ENCODE measurements at places on chromosomes 4 and X.

DNA sequence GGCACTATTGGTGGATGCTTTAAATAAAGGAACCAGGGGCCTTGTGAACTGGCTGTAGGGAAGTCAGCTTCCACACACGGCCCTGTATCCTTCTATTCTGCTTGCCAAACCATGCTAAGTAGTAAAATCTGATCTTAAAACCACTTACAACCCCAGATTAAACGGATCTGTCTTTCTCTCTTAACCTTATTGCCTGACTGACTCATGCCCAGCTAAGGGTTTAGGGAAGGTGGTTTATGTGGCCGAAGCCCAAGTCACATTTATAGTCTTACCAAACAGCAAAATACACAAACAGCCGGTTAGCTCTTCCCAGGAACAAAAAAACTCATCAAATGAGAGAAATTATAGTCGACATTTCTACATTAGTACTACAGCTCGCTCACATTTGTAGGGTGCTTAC is 988.4 kb upstream of the TENM3 start:
- DNase-seq = no peak

- no peak for DNase-seq
These were observed 85.9 kb downstream of the OTC start for GRCh38 chrX:38438321-38438720.

- no peak for DNase-seq
These were observed 31.4 kb downstream of the MAGEB16 start for GRCh38 chrX:35829501-35829900.

DNA sequence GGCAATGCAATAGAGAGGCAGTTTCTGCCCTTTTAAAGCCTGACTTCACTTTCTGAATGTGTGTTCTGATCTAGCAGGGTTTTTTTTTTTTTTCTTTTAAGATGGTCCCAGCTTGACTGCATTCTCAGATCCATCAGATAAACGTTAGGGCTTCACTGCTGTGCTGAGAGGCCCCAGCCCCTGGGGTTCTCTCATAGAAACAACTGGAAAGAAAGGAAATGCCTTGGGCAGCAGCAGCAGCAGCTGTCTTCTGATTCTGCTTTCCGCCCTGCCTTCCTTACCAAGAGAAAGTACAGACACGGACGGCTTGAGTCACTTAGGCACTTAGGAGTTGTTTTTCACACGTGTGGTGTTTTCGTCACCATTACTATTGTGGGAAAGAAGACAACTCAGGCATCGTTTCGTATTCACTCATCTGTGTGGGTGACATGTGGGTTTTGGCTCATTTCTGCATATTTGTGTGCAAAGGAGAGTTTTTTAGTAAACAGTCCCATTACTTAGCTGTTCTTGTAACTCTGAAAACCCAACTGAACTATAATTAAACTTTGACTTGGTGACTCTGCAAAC is 172.0 kb downstream of the PTTG2 start:
- DNase-seq = no peak

- no peak for DNase-seq
These were observed 539 bp upstream of the CHIC1 start for GRCh38 chrX:73562458-73562857.

DNA sequence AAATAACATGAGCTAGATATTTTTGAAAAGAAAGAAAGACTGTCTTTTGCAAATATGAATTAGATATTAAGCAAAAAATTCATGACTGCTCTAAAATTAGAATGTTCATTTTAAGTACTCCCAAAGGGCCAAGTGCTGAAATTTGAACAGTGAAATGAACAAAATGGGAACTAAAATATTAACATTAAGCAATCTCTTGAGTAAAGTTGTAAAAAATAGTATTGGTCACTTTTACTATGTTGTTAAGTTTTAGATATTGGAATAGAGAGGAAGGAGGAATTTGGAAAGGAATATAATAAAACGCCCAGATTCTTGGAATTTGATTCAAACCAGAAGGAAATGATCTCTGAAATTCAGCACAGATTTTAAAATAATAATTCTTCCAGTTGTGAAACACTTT is 125.9 kb upstream of the ANK2 start:
- DNase-seq = no peak

GRCh38 chrX:103276581-103277002 is at the start of gene TCEAL5:
TCEAL5 (minus strand) TSS chrX:103276750; CDS start chrX:103274563, 2,187 bp downstream.
- peak; percentile 2 for DNase-seq

DNA sequence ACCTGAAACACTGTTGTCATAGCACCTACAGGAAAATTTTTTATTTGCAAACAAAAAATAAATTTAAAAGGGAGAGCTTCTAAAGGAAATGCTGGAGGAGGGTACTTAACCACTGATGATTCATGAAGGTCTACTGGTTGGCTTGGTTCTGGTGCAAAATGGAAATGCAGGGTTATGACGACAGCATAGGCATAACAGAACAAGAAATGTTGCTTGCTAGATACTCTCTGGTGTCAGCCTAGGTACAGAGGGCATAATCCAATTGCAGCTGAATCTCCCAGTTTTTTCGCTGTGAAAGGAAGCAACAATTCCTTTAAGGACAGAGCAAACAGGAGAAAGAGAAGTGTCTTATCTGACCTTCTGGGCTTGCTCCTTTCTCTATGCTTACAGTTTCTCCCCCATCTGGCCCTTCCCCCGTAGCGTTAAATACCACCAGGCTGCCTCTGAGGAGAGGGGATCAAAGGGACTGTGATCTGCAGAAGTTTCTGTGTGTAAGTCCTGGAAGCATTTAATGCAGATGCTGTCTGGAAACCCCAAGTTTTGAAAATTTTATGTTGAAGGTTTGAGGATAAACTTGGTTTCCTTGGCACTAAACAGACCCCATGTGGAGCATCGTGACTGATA is 23.7 kb upstream of the CASK start:
- no peak for DNase-seq

GRCh38 chr4:16505726-16506125 is 279.5 kb upstream of the TAPT1 start:
- DNase-seq = no peak

DNA sequence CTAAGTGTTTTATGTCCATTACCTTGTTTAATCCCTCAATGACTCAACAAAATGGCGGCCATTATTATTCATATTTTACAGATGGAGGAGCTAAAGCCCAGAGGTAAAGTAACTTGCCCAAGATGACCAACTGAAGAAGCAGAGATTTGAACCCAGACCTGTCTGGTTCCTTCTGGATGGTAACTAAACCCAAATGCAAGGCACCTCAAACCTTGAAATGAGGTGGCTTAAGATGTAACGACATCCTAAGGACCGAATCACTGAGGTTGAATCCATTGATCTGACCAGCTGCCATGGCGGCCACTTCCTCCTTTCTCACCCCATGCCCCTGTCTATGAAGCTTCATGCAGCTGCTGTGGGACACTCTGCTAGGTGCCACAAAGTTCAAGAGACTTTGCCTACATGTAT is 932 bp downstream of the TLR10 start:
- no peak for DNase-seq

DNA sequence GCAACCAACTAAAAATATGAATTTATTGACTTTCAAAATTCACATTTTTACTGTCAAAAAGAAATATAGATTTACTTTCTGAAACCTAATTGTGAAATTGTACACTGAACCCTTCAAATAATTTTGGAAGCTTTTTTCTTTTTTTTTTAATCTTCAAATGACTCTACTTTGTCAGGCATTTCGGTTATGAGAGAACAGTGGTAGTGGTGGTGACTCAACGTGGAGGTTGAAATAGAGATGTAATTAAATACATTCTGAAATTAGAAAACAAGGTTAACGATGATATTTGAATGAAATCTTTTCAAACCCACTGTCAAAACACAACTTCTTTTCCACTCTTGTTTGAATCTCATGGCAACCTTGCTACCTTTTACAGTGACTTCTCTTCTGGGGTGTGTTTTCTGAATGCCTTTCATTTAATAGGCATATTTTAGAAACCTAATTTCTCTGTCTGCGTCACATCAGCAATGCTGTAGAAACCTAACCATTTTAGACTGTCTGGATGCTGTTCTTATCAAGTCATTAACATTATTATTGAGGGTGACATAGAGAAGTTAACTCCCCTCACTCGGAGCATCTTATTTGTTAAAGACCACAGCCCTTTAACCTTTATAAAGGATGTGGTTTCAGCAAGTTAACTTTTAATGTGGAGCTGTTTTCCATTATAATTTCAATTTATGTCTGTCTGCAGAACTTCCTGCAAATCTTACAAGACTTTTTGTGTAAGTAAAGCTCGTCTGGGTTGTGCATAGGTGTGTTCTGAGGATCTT is 136.8 kb downstream of the PCDH7 start:
- no peak for DNase-seq

DNA sequence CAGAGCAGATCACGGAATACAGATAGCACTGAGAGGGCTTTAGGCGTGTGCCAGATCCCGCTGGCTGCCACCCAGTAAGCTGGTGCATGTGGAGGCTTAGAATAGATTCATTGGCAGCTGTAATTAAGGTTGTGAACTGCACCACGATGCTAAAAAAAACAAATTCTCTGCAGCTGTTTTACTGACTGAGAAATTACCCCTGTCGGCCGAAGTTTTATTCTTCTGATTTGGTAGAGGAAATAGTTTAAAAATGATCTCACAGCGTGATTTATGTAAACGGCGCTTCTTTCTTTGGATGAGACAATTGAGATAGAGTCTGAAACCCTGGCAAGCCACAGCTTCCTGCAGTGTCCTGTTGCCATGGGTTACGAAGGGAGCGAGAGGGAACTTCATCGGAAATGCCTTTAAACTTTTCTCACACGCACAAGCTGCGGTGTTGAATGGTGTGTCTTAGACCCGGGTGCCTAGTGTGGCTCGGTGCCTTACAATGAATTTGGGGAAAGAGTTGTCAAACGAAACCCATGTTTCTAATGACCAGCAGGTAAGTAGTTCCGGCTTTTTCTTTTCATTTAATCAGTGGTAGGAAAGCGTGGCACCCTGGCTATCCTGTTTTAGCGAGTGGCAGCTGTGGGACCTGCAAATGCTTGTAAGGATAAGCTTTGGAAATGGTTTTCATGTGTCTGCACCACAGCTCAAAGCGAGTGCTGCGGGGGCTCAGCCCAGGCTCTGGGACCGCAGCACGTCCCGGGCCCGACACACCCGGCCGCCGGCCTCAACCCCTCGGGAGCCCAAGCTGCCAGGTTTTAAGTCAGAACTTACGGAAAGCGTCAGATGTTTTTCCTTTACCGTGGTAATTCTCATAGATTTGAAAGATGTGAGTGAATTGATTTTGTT is 71.7 kb upstream of the HGFAC start:
- DNase-seq = no peak

DNA sequence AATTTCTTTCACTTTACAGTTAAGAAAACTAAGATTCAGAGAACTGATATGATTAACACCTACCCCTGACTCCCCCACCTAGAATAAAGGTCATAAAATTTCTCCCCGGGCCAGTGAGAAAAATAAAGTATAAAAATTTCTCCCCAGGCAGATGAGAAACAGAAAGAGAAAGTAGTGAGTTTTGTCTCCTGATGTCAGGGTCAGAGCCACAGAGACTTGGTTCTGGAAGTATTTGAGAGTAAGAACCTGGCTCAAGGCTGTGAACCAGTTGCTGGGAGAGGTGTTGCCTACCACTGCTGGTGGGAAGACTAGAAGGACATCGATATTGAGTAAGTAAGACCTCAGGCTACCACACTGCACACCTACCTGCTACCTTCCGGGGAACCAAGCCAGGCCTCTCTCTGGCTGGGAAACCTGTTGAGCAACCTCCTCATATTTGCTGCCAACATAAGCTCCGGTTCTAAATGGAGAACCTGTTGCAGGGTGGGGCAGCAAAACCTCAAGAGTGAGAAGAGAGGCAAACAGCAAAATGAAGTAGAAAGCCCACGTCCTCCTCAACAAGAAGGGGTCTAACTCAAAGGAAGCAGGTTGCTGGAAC is 104.2 kb upstream of the PUDP start:
- DNase-seq = no peak

DNA sequence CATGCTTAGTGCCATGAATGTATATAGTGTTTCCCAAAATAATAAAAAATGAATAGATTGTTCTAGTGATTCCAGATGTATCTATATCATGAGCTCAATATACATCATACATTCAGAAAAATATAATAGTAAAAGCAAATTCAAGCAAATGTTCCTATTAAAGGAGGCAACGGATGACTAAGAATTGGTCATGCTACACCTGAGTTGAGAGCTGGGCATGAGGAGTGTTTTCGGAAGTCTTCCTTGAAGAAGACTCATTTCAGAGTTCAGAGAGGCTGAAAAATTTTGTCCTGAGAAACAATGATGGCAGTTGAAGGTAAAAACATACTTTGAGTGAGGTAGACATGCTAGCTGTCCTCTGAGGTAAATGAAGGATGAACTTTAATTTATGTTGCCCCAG is 79.3 kb upstream of the IL1RAPL2 start:
- no peak for DNase-seq

- DNase-seq = no peak
These were observed 6.1 kb downstream of the TMEM192 start for GRCh38 chr4:165106518-165106917.

GRCh38 chr4:152957437-152958171 is 21.5 kb downstream of the FHDC1 start:
- DNase-seq = no peak

GRCh38 chr4:157226035-157226434 is 5.5 kb downstream of the GRIA2 start:
- DNase-seq = no peak

GRCh38 chrX:124641737-124642491 is 295.6 kb downstream of the SH2D1A start:
- DNase-seq = no peak

DNA sequence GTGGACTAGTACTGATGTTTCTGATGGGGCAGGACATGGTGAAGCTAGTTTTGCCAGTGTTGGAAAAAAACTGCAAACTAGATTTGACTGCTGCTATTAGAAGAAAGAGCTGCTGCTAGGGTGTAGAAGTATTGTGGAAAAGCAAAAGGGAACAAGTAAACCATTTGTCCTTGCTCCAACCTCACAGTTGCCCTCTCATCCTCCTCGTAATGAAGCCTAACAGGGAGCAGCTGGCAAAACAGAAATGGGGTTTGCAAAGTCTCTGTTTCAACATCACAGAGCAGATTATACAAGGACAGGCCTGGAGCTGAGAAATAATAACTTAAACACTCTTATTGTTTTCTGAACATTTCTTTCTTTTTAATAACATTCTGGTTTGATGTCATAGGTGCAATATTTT is 346.2 kb downstream of the MAGEB5 start:
- DNase-seq = no peak

DNA sequence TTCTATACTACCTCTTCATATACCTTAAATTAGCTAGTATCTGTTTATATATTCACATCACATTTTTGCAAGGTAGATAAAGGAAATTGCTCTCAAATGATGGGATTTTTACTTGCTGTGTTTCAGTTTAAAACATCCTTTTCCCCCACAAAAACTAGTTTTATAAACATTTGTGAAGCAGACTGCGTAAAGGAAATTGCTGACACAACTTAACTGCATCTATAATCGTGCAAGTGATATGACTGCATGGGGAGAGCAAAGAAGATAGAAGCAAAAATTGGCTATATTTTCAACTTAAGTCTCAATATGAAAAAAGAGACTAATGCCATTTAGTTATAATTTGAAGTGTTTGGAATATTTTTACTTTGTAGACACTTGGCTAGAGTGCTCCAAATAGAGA is 385.2 kb downstream of the C4orf33 start:
- DNase-seq = no peak

GRCh38 chr4:113556382-113557134 is 205.0 kb downstream of the CAMK2D start:
- DNase-seq = no peak

GRCh38 chr4:75308049-75308448 is 206.2 kb downstream of the RCHY1 start:
- no peak for DNase-seq
